ENCODE measurements at places on chromosomes 2 and 18.

GRCh38 chr2:61715506-61715905 is 138.4 kb downstream of the FAM161A start:
- no peak for DNase-seq

DNA sequence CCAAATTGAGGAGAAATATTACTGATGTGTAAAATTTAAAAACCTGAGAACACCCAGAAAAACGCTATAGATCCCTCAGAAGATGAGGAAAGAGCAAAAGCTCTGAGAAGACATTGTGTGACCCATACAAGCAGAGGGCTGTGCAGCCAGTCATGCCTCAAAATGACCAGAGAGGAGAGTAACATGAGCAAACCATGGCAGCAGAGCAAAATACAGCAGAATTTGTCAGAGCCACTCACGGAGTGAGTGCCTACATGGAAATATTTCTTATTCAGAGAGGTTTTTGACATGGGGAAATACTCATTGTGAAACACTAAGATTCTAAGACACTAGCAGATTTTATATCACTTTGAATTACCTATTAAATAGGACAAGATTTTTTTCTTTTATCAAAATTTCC is 96.8 kb upstream of the DNAJC10 start:
- no peak for DNase-seq

DNA sequence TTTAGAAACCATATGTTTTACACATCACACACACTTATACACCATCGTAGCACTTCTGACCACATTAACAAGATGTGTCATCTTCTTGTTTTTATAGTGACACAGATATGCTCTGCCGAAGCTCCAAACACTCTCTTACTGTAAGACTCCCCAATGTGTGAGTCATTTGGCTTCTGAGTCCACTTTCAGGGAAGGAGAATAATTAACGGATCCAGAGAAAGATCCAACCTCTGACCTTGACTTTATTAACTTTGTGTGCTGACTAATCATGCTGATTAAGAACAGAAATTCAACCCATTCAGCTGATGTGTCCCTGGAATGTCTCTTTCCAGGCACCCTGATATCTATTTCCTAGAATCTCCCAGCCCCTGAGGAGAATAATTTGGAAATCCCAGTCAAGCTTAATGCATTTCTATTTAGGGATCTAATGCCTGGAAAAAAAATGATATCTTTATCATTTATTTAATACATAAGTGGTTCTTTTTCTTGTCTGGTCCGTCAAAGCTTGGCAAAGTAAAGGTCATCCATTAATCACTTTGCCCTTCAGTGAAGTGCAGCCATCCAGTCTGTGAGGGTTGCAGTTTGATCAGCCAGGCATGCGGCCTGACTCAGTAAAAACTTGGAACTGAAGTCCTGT is 615.8 kb upstream of the SYT4 start:
- no peak for DNase-seq

GRCh38 chr2:98483257-98483861 is 38.7 kb downstream of the INPP4A start:
- no peak for DNase-seq

DNA sequence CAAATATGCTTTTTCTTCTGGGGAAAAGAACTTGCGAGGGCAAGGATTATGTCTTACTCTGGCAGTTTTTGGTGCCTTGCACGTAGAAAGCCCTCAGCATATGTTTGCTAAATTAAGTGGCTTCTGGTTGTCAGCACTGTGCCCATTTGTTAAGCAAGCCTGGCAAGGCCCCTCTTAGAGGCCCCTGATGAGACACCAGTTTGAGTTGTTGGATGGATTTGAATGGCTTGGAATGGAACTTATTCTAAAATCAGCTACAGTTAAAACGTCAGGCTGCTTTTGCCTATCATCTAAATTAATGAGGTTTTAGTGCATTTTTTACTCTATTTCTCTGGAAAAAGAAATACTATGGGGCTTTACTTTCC is 28.2 kb downstream of the TMEM182 start:
- DNase-seq = no peak

GRCh38 chr2:191806396-191806795 is 40.5 kb downstream of the CAVIN2 start:
- DNase-seq = no peak

GRCh38 chr2:28224648-28225472 is 167.8 kb upstream of the FOSL2 start:
- DNase-seq = no peak

- DNase-seq = no peak
Observed at GRCh38 chr2:187549951-187550555, 4.2 kb downstream of the TFPI start.

- DNase-seq = no peak
Observed at GRCh38 chr2:201696151-201696659, 2.2 kb downstream of the MPP4 start.

DNA sequence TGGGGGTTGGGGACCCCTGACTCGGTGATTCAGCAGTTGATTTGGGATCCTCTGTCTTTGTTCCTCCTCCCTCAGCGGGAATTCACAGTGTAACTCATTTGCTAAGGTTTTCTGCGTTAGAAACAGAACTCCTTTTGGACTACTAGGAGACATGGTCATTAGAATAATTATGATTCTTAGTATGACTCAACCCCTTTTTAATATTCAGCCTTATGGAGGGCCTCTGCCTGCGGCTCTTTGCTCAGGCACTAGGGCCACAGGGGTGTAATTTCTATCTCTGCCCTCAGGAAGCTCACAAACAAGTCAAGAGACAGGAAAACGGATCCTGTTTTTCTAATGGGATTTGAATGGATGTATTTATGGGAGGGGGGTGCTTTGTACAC is 117.4 kb downstream of the SPTBN1 start:
- DNase-seq = no peak

DNA sequence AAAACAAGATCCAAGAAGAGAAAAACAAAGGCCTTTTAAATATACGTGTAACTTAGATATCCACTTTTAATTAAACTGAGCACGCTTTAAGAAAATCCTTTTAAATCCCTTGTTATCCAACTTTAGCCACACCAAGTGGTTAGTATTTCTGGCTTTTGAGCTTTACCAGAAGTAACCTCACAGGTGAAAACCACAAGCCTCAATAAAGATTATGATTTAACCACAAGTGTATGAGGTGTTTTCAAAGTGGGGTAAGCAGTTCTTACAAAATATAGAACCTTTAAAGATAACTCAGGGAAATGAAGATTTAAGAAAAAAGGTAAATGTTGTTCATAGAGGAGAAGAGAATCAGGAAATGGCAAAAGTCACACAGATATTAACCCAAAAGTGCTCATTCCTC is 58.4 kb upstream of the CDCA7 start:
- DNase-seq = no peak

- no peak for DNase-seq
Observed at GRCh38 chr18:53701697-53702096, 522.8 kb downstream of the MBD2 start.

DNA sequence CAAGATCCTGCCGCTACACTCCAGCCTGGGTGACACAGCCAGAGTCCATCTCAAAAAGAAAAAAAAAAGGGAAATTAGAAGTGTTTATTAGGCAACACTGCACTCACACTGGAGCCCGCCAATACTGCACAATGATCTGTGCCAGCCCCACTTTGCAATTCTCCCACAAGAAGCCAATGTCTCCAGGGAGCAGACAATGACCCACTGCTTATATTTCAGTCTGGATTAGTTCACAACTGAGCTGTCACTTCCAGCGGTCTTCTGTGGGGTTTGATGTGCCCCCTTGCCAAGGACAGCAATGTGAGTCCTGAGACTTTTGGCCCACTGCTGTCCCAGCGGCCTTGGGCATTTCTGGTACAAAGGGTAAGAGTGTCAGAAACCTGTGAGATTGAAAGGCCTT is 85.6 kb upstream of the PPM1B start:
- DNase-seq = no peak

DNA sequence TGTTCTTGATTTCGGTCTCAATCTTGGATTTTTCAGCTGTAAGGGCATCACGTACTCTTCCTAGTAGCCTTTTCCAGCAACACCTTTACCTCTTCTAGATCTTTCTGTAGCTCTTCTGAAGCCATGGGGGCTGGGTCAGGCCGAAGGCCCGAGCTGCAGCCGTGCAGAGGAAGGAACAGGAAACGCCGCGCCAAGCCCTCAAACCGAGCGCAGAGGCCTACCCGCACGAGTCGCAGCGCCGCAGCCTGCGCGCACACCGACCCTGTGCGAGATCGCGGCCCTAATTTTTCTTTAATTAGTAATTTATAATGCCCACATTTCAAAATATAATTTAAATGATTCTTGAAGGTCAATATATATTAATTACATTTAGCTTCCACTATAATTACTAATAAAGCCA is 483.8 kb downstream of the NUP35 start:
- DNase-seq = no peak

GRCh38 chr2:241189856-241190201 is 1.4 kb downstream of the ANO7 start:
- no peak for DNase-seq

- peak; percentile 36 for DNase-seq
Observed at GRCh38 chr18:42114310-42114943, 159.4 kb downstream of the PIK3C3 start.

DNA sequence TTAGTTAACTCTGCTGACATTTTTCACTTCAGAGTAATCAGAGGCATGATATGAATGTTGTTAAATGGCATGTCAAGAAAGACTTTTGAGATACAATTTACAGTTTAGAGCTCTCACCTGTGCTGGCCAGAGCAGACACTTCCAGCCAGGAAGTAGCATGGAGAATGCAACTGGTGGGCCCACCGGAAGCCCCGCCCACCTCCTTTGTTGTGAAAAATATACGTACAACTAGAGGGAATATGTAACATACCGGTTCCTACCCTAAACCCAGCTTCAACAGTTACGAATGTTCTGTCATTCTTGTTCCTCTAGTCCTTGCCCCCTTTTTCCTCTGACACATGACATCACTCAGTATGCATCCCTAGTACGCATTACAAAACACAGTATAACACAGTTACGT is 70.2 kb upstream of the ITM2C start:
- no peak for DNase-seq

DNA sequence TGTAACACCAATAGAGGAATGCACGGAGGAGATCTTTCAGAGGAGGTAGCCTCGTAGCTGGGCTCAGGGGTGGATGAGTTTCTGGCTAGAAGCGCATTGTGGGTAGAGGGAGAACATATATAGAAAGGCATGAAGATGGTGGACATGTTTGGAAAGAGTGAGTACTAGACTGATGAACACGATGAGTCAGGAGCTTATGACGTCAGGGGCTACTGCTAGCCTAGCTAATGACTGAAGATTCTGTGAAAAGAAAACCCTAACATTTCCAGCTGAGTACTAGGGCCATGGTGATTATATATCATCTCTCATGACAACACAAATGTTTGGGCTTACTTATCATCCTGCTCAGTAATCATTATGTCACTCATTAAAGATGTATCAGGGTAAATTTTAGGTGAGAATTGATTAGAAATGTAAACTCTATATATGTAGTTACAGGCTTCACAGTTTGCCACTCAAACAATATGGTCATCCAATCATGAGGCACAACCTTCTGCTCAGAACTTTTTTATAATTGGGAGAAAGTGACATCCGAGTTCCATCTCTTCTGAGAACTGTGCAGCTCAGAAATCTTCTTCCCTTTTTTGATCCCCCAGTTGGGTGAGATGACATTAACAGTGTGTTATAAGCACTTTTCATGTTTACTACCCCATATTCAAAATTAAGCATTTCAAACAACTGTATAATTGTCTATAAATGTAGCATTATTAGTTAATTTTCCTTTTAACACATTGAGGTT is 22.2 kb upstream of the IL1RN start:
- no peak for DNase-seq

- peak; percentile 46 for DNase-seq
Observed at GRCh38 chr18:70377317-70377799, 88.5 kb downstream of the SOCS6 start.

- peak; percentile 55 for DNase-seq
Observed at GRCh38 chr2:237060534-237061312, 25.0 kb upstream of the COPS8 start.

DNA sequence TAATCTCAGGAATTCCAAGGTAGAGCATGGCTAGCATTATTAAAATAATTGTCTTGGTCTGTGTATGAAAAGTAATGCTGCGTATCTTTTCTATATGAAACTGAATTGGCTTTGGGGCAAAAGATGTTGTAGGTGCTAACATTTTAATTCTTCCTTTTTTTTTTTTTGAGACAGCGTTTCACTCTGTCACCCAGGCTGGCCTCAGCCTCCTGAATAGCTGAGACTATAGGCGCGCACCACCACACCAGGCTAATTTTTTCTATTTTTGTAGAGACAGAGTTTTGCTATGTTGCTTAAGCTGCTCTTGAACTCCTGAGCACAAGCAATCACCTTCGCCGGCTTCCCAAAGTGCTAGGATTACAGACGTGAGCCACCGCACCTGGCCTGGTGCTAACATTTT is 172.6 kb upstream of the STON1 start:
- DNase-seq = no peak

- DNase-seq = no peak
Observed at GRCh38 chr18:34838669-34839068, 128.6 kb downstream of the DTNA start.

- DNase-seq = peak; percentile 19
Observed at GRCh38 chr2:151827564-151828142, 568 bp downstream of the ARL5A start.

- DNase-seq = no peak
Observed at GRCh38 chr2:167764772-167765341, 482.5 kb downstream of the STK39 start.

DNA sequence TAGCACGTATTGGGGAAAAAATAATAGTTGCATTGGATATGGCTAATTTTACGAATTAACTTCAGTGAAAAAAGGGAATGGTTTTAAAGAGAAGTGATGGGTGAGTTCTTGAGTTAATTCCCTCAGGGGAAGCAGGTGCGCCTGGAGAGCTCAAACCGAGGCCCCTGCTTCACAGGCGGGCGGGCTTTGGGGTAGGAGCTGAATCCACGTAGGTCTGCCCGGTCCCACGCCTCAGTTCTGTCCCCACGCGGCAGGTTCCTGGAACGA is 44.1 kb downstream of the GORASP2 start:
- no peak for DNase-seq

GRCh38 chr2:202426751-202427150 is 50.6 kb downstream of the BMPR2 start:
- no peak for DNase-seq

DNA sequence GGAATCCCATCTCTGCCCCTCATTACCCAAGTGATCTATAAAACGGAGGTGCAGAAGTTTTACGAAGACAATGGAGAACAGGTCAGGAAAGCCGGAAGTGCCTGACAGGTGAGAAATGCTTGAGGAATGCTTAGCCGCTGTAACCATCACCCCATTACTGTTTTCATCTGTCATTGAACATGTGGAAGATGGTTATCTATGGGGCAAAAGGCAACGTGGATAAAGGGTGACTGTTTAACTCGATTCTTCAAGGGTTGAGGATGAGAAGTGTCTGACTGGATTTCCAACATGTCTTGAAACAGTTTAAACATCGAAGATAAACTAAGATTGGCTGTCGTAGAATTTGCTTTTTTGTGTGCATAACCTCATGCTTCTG is 17.3 kb downstream of the HK2 start:
- peak; percentile 67 for DNase-seq

GRCh38 chr2:180482696-180483095 is 475.6 kb upstream of the CWC22 start:
- DNase-seq = no peak
